ENCODE measurements at places on chromosomes 12 and 14.

- DNase-seq: no peak
These were observed 99.9 kb downstream of the KICS2 start for GRCh38 chr12:64122154-64122553.

- no peak for DNase-seq
These were observed 7.9 kb downstream of the EIF2B2 start for GRCh38 chr14:75010472-75011093.

GRCh38 chr12:63294327-63294632, 143.3 kb upstream of the AVPR1A start:
- no peak for DNase-seq

DNA sequence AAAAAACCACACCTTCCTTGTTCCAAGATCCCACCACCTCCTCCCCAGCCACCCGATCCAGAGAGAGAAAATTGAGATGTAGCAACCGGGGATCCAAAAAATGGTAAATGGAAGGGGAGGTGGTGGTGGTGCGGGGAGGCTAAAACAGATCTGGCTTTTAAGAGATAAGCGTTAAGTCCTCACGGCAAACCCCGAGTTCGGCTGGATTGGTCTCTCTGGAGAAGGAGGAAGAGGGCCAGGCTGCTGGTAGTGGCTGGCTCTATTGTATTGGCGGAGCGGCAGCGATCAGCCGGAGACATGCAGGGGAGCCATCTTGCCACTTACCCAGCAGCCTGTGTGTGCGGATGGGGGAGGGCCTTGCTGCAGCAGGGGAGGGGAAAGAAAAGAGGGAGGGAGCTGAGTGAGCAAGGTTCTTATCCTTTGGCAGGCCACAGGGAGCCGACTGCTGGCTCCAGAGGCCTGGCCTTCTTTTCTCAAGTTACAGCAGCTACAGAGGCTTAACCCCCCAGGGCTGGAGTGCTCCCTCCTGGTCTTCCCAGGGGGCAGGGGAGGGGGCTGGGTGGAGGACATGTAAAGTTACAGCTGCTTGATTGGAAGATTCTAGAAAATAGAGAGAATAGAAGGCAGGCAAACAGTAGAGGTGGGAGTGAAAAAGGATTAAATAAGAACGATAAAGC, 14.1 kb upstream of the CDH24 start:
- no peak for DNase-seq

DNA sequence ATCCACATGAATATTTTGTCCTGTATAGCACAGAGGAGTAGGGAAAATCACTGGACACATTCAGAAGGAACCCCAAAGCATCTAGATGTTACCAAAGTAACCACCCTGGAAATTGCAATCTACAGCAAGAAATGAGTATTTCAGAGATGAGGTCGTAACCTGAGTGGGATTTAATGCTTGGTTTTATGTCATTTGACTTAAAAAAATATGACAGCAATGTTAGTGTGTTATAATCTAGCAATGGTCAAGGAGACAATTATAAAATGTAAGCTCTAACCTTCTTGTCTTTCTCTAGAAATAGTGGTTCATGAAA, 256.6 kb downstream of the NAV3 start:
- DNase-seq: no peak

GRCh38 chr12:110023059-110023980, 24.1 kb downstream of the ANKRD13A start:
- DNase-seq: no peak

DNA sequence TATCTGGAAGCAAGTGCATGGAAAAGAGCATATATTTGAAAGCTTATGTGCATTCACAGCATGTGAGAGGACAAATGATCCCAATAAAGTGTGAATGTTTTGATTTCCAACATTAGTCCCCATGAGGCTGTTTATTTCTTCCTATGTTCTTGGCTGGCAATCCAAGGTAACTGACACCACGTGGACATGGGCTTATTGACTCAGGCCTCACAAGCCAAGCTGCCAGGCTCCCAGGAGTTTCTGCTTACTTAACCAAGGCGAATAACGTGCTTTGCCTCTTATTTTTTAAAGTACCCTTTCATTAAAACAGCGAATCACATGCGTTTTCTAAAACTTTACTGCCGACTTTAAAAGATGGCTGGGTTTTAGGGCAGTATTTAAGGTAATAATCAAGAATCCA, 441.7 kb downstream of the FUT8 start:
- DNase-seq: no peak

GRCh38 chr12:69154585-69155363, 84.6 kb upstream of the CPSF6 start:
- DNase-seq: peak; percentile 60

- DNase-seq: peak; percentile 30
These were observed 1.1 kb downstream of the ARID2 start for GRCh38 chr12:45730348-45731189.

GRCh38 chr14:71416392-71416791, 509.1 kb downstream of the PCNX1 start:
- no peak for DNase-seq

DNA sequence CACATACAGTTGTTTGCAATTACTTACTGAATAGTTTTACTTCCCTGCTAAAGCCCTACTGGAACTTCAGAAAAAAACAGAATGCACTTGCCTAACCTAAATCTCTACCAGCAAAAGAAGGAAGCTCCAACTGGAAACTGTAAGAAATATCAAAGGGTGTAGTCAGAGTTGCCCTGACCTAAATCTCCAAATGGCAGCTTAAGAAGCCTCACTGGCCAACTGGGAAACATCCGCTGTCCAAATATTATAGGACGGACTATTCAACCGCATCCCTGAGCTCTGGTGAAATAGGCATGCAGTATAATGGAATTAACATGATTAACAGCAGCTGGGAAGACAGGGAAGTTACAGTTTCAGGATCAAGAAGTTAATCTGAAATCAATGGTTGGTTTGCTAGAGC, 24.3 kb downstream of the ANAPC7 start:
- DNase-seq: no peak

DNA sequence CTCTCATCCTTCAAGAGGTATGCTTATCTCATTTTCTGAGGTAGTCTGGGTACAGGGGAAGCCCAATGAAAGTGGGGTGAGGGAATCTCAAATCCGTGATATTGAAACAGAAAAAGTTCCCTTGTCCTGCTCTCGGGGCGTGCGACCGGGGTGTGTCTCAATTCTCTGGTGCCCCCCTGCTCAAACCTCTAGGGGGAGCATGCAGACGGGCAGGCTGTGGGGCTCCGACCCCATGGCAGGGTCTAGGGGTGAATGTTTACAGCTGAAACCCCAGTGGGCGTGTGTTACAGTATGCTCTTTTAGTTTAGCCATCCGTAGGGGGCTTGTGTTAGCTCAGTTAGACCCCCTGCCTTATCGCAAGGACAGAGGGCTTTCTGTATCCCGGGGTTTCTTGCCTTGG, 68.7 kb downstream of the PTPRQ start:
- no peak for DNase-seq

DNA sequence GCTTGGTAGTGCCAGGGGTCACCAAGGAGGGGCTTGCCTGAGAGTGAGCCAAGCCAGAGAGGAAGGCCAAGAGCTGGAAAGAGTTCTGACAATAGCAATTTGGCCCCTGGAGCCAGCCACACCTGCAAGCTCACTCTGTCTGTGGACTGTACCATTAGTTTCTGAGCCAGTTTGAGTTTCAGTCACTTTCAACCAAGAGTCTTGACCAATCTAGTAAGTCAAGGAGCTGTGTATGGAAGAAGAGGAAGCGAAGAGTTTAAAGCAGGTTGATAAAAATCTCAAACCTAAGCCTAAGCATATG, 38.5 kb downstream of the NT5DC3 start:
- no peak for DNase-seq

DNA sequence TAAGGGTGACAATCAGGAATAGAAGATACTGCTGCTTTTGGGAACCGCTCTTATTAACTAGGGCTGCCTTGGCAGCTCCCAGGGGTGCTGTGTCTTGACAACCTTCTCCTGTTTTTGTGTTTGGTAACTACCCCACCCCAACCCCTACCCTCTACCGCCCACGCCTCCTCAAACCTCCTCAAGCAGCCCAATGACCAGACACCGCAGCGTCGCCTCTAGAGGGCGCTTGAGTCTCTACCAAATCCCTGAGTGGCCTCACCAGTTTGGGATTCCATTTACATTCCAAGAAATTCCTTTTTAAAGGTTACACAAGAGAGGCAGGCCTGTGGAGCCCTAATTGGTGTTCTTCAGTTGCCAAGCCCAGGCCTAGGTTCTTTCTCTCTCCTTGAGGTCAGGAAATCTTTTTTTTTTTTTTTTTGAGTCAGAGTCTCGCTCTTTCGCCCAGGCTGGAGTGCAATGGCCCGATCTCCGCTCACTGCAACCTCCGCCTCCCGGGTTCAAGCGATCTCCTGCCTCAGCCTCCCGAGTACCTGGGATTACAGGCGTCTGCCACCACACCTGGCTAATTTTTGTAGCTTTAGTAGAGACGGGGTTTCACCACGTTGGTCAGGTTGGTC, 72.4 kb upstream of the USP44 start:
- DNase-seq: no peak

DNA sequence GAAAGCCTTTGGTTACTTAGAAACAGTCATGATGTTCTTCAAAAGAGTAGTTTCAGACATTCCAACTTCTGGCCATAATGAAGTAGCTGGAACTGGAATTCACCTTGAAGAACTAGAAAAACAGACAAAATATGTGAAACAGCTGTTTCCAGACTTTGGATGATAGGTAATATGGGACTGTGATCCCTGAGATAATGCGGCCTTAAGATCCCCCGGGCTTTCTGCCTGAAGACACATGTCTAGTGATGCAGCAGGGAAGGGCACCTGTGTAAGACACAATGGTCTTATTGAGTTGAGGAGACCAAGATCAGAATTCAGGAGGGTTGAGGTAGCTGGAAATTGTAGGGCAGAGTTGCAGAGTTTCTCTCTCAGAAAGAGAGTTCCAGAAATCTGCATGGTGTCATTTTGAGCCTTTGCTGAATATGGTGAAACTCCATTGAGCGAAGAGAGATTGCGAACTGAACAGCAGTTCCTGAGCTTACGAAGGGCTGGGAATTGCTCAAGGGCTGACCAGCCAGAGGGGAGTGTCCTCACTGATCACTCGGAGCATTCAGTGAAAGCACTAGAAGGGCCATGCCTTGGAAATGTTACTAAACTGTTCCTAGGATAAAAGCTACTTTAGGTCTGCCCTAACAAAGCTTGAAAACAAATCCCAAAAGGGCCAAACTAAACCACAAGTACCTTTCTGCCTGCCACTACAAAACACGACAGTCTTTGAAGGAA, 41.7 kb upstream of the FRS2 start:
- no peak for DNase-seq

DNA sequence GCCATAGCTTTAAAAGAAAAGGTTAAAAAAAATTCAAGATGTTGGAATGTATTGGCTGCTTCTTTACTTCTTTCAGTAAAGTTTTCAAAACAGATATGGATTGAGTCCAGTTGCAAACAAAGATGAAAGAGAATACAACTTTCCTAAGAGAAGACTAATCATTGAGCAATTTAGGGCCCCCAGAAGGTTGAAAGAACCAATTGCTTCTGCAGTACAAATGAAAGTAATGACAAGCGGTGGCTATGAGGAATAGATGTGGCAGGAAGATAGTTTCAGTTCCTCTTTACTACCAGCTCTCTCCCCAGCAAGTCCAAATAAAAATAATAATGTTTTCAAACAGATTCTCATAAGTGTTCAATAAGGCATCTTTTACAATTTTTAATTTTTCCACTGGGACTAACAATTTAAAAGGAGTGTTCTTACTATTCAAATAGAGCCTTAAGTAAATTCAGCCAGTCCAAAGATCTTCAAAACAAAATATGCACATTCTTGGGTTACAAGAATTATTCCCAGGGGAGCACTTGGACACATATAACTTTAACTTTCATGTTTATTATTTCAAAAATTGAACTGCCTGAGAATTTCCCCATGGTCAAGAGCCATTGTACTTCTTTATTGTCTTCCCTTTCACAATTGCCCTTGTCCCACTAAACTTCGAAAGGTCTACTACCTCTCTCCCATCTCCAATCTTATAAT, 62.3 kb upstream of the PPP1R12A start:
- no peak for DNase-seq

DNA sequence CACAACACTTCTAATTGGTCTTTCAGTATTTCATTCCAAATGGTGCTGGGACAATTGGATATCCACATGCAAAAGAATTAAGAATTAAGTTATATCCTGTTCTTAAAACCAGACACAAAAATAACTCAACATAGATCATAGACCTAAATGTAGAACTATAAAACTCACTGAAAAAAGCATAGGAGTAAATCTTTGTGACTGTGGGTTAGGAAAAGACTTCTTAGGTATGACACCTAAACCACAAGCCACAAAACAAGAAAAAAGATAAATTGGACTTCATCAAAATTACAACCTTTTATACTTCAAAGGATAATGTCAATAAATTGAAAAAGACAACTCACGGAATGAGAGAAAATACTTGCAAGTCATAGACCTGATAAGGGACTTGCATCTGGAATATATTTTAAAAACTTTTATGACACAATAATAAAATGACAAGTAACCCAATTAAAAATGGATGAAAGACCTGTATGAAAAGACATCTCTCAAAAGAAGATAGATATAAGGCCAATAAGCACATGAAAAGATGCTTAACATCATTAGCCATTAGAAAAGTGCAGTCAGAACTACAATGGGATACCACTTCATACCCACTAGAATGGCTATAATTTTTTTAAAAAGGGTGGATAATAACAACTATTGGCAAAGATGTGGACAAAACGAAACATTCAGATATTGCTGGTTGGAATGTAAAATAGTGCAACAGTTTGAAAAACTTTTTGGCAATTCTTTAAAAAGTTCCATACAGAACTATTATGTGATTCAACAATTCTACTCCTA, 72.5 kb upstream of the SLC38A4 start:
- DNase-seq: no peak

GRCh38 chr14:85319998-85320630, 209.8 kb upstream of the FLRT2 start:
- DNase-seq: no peak

DNA sequence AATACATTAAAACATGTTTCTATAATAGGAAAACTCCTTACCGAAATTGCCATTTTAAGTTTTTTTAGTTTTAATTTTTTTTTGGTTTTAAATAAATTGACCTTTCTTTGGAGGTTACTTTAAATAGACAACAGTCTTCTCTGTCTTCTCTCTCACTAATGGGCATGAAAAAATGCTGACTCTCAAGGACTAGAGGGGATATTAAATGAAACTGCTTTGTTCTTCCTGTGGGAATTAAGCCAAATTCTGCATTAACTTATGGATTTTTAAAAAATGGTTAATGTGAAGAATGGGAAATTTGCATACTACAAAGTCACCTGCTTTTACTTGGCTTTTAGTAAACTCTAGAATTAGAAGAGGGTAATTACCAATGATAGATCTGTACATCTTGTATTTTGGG, 378.9 kb downstream of the TMTC2 start:
- no peak for DNase-seq

GRCh38 chr12:100798286-100799160, 3.9 kb downstream of the ANO4 start:
- DNase-seq: no peak

- DNase-seq: no peak
These were observed 13.6 kb upstream of the TFCP2 start for GRCh38 chr12:51186465-51187085.

GRCh38 chr14:106442857-106443256, 916.5 kb downstream of the TMEM121 start:
- DNase-seq: peak; percentile 6
